Tongue (tissue), 3 donors: ENCODE measurements at places on chromosomes 2 and 18. TPM values are rescaled to one million over a fixed set of nuclear protein-coding genes. Genes with fewer than 3 reads are reported as not detected.

The SERPINB12 gene
- total RNA-seq: 2.6 TPM

The TTN gene
- 5,137 TPM for total RNA-seq

The EVX2 gene
- total RNA-seq: not detected

The CIB4 gene
- total RNA-seq: not detected

The TCF23 gene
- not detected for total RNA-seq
